ENCODE measurements at places on chromosomes 16 and 17. TPM values are rescaled to one million over a fixed set of nuclear protein-coding genes. Genes with fewer than 3 reads are reported as not detected.

DNA sequence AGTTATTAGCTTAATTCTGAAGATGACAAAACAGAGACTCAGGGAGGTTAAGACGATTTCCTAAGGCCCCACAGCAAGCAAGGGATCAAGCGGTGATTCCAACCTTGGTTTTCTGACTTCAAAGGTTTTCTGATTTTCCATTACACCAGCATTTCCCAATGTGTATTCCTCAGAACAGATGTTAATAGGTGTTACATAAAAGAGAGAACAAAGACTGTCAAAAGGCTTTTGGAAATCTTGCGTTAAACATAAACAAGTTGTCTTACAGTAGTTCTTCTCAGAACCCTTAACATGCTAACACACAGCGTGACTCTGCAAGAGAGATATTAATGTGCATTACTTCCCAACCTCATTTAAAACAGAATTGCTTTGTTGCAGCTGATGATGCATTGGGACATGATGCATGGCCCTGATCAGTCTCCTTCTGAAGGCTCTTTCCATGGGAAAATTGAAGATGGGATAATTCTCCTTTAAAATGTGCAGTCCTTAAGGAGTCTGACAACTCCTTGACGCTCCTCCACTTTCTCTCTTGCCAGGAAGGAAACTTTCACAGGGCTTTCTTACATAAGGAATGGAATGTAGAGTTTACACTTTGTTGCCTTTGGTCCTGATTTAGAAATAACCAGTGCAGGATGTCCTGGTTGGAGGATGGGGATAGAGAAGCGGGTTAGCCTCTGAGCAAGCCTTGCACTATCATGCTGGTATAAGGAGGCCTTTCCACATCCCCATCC is 21.5 kb upstream of the MMD start:
- DNase-seq, result no peak

Gene KRT33B
- not detected for total RNA-seq

Gene KRTAP1-1
- not detected for total RNA-seq

Gene CTRB2
- not detected for total RNA-seq

GRCh38 chr16:81778861-81779535 is at the start of gene PLCG2:
Gene PLCG2, plus strand, starts transcription at chr16:81779291. Its CDS starts 6,699 bp downstream, at chr16:81785990.
- DNase-seq, result peak; percentile 84

Gene DRC7
- 1.7 TPM for total RNA-seq

GRCh38 chr16:70460737-70461261 is 6.4 kb downstream of the FCSK start:
- DNase-seq, result no peak

DNA sequence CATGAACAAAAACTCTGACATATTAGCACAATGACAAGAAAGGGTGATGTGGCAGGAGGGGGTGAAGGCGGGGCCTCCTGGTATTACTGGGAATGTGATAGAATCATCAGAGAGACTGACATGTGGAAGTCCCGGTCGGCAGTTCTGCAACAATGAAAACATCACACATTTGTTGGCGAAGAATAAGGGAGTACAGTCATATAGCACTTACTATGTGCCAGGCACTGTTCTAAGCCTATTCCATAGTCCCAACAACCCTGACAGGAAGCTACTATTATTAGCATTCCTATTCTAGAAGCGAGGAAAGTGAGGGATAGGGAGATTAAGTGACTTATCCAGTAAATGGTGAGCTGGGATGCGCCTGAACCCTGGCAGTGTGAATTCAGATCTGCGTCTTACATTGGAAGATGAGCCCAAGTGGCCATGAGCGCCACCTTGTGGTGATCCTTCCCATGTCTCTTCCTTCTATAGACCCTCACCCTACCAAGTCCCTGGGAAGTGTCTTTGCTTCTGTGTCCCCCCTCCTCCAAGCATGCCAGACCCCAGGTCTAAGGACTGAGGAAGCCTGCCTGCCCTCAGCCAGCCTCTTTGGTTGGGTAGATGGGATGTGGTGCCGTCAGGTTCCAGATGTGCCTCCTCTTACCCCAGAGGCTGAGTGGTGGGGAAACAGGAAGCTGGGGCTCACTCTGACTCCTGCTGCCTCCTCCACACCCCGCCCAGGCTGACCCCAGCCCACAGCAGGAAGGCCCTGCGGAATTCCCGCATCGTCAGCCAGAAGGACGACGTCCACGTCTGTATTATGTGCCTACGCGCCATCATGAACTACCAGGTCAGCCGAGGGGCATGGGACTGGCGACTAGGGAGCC is 14.0 kb downstream of the FMNL1 start:
- no peak for DNase-seq

GRCh38 chr17:79990051-79990592 is 45.5 kb downstream of the TBC1D16 start:
- DNase-seq, result no peak

Gene CDRT15
- total RNA-seq, result not detected

- no peak for DNase-seq
Measured at GRCh38 chr16:71780521-71781089, 28.0 kb downstream of the AP1G1 start.

GRCh38 chr16:78004517-78004916 is 17.8 kb upstream of the CLEC3A start:
- DNase-seq, result no peak

GRCh38 chr17:69047368-69048263 is 13.1 kb downstream of the ABCA9 start:
- DNase-seq, result peak; percentile 63

Gene HOXB3
- total RNA-seq, result 17.2 TPM

- DNase-seq, result peak; percentile 61
Measured at GRCh38 chr17:44350733-44351226, 5.7 kb downstream of the GRN start.

DNA sequence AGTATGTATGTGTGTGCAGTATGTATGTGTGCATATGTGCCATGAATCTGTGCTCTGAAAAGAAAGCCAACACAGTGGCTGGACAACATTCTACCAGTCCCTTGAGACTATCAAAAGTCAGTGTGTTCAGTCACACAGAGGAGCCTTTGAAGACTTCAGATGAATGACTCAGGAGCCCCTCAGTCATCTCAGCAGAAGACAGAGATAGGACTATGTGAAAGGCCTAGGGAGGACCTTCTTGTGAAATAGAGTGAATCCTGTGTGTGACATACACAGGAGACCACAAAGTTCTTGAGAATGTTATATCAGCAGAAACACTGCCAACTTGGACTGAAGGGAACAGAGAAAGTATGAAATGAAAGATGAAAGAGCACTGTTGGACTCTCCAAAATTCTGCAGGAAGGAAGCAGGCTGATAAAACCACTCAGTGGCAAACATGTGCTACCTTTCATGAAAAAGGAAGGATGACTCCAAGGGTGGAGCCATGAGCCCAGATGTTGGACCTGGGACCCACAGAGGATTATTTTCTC is 108.4 kb downstream of the METRNL start:
- DNase-seq, result no peak

- DNase-seq, result no peak
Measured at GRCh38 chr16:12096828-12097522, 120.4 kb downstream of the SNX29 start.

DNA sequence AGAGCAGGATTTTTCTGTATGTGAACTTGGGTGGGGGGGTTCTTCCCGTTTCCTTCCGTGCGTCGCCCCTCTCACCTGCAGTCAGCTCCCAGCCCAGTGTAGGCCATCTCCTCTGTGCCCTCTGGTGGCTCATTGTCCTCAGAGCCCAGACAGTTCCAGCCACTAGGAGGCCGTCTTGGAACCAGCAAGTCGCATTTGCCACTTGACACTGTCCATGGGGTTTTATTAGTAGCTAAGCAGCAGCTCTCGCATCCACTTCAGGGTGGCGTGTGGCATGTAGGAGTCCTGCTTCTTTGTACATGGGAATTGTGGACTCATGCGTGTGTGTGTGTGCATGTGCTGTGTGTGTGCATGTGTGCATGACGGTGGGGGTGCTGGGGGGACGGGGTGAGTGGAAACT is 74.0 kb downstream of the SEC14L1 start:
- peak; percentile 33 for DNase-seq

Gene C17orf50
- not detected for total RNA-seq

DNA sequence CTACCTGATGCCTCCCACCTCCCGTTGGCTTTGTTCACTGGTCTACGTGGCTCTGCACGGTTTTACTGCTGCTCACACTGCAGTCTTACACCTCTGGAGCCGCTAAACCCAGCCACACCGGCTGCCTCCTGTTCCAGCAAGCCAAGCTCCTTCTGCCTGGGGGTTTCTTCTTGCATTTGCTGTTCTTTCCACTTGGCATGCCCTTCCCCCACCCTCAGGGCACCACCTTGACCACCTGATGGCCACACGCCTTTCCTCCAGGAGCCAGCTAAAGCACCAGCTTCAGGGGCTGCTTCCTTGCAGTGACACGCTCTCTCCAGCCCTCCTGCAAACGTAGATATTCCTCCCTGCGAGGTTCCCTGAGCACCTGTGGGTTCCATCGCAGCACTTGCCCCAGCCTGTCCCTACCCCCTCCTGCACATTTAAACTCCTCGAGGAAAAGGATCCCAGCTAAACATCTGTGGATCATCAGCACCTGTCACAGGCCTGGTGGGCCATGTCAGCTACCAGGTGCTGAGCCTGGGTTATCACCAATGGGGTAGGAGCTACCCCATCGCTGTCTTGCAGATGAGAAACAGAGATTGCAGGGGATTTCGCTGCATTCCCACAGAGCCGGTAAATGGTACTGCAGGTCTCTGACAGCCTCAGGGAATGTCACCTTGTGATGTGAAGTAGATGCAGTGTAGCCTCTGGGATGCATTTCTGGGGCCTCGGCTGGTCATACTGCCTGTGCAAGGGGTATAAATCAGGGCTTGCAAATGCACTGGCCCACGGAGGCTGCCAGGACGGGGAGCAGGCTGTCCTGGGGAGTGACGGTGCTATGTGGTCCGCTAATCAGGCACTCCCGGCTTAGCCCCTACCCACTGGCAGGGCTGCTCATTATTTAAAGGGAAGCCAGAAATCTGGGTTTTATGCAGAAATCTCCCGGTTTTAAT is 285.2 kb downstream of the CPPED1 start:
- DNase-seq, result no peak

- DNase-seq, result no peak
Measured at GRCh38 chr17:74624131-74624530, 593 bp upstream of the CD300E start.

DNA sequence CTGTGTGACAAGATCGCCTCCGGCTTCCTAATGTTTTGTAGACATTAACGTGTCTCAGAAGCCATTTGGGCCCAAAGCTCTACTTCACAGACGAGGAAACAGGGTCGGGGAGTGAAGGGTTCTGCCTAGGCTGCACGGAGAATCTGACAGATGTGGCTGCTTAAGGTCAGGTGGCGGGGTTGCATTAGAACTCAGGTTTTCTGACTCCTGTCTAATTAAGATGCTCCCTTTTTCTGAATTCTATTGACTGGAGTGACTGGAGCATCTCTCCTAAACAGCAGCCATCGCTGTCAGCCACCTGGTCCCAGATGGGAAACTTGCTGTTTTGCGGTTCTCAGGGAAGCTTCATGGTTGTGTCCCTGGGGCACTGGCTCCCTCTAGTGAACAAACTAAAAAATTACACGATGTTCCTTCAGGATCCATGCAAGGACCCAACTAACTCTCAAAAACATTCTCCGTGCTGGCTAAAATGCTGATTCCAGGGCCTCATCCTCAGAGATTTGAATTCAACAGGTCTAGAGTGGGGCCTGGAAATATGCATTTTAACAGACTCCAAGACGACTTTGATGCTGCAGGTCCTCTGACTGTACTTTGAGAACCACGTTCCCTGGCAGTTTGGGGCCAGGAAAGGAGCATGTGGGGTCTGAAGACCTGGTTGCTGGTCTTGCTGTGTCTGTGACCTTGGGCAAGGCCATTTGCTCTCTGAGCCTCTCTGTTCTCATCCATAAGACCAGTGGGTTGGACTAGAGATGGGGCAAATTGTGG is 117.4 kb downstream of the IRF8 start:
- DNase-seq, result peak; percentile 13

DNA sequence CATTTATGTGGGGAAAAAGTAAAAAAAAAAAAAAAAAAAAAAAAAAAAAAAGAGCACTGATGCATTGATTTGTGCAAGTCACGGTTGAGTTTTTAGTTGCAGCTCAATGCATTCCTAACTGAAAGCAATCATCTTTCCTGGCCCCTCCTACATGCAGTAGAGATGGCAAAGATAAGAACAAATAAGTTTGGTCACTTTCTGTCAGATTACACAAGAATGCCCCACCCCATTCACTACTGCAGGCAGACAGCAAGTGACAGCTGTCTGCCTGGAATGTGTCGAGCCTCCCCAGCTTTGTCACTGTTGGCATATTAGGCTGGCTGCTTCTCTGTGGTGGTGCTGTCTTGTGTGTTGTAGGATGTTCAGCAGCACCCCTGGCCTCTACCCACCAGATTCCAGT is 243.5 kb downstream of the FOXL1 start:
- DNase-seq, result no peak

DNA sequence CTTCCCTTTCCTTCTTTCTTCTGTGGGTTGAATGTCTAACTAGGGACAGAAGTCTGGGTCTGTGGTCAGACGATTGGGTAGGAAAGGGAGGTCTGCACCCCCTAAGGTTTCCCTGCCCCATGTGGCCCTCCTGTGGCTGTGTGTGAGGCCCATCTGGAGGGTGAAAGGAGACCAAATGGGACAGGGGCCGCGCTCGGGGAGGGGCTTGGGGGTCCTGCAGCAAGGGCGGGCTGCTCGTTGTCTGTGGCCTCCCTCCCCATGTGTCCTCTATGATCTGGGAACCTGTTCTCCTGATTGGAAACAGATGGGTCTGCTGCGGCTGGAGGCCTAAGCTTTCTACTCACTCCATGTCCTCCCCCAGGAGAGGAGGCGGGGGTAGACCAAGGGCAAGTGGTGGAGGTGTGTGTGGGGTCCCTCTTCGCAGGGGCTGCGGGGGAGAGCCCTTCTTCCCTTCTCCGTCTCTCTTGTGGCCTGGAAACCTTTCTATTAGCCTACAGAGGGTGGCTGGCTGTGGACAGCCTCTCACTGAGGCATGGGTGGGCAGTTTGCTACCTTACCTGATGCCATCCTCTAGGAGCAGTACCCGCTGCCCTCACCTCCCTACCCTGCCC is 18.6 kb downstream of the IGFBP4 start:
- no peak for DNase-seq

Gene CNGB1
- total RNA-seq, result 1.1 TPM

DNA sequence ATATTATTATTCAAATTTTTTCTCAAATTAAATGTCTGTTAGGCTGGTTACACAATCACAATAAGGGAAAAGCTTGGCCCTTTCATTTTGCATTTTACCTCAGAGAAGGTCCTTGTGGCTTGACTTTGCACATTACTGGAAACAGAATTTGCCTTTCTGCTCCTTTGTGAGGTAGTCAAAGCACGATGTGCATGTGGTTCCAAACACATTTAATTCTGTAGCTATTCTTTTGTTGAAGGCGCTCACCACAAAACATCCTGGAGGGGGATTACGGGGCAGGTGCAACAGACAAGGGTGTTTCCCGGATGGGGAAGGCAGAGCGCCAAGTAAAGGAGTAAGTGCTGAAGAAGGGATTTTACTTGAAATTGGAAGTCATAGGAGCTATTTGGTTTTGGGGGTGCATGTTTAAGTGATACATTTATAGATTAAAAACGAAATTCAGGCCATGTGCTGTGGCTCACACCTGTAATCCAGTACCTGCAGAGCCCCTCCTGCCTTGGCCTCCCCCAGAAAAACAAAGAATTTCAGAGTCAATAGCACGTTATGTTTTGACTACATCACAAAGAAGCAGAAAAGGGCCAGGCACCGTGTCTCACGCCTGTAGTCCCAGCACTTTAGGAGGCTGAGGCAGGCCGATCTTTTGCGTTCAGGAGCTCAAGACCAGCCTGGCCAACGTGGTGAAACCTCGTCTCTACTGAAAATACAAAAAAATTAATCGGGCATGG is 31.2 kb upstream of the TENT4B start:
- DNase-seq, result no peak

Data from PC-9 (cell line).